ENCODE measurements at places on chromosomes 1 and 21. TPM values are rescaled to one million over a fixed set of nuclear protein-coding genes. Genes with fewer than 3 reads are reported as not detected.

DNA sequence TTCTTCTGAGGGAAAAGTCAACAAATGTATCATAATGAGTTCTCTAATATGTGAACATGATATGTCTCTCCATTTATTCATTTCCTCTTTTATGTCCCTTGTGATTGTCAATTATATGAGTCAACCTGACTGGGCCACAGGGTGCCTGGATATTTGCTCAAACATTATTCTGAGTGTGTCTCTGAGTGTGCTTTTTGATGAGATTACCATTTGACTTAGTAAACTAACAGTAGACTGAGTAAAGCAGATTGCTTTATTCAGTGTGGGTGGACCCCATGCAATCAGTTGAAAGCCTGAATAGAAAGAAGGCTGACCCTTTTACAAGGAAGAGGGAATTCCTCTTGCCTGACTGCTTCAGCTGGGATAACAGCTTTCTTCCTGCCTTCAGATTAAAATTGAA, 142.6 kb downstream of the SLC35F3 start:
- no peak for DNase-seq

- no peak for DNase-seq
Measured at GRCh38 chr1:81205956-81206355, 594.8 kb upstream of the ADGRL2 start.

DNA sequence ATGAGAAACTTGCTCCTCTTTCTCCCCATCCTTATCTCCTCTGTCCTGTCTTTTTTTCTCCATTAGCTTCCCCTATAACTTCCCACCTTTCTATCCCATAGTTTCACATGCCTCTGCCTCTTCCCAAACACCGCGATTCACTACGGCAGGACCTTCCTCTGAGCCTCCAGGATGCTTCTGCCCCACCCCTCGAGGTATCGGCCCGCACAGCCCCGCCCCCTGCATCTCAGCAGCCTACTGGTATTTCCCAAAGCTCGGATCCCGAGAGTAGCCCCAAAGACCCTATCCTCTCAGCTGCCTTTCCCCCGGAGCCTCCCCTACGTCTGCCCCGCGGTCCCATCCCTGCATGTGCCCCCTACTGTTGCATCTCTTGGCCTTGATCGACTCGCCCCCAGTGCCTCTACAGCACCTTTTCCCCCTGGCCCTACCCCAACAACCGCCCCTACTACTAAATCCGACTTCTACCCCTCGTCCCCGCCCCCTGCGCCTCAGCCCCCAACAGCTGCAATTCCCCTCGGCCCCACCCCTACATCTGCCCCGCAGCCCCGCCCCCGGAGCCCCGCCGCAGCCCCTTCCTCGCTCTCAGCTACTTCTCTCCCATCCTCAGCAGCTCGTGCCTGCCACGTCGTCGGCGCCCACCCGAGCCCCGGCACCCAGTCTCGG, 512 bp downstream of the PIAS3 start:
- peak; percentile 73 for DNase-seq

DNA sequence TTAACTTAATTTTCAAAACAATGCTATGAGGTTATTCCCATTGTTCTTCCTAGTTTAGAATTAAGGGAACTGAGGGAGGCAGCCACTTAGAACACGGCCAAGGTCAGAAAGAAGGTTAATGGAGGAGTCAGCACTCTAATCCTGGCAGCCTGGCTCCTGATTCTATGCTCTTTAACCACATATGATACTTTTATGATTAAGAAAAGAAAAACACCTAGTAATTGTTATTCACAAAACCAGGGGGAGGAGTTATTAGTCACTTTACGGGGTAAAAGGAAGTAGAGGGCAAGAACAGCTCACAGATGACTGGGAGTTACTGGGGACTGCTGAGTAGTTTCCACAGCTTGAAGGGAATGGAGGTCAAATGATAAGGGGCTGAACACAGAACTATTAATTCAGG, 38.6 kb downstream of the GADD45A start:
- no peak for DNase-seq

- no peak for DNase-seq
Measured at GRCh38 chr1:175479521-175480342, 263.7 kb downstream of the TNR start.

DNA sequence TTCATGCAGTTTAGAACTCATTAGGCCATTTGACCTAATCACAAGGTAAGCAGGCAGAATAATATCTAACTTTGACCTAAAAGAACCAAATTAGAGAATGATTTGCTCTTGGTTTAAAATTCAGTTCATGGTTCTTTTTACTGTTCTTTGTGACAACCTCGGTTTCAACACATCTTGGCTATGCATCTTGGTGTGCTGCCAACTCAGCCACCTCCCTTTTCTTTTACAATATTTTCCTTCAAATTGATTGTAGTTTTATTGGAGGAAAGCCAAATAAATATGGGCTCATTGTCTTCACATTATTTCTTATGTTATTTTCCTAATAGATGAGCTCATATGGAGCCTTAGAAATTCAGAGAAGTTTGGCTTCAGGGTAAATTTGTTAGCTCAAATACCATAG, 338.3 kb downstream of the SIPA1L2 start:
- no peak for DNase-seq

- no peak for DNase-seq
Measured at GRCh38 chr1:75170981-75171380, 36.8 kb downstream of the LHX8 start.

DNA sequence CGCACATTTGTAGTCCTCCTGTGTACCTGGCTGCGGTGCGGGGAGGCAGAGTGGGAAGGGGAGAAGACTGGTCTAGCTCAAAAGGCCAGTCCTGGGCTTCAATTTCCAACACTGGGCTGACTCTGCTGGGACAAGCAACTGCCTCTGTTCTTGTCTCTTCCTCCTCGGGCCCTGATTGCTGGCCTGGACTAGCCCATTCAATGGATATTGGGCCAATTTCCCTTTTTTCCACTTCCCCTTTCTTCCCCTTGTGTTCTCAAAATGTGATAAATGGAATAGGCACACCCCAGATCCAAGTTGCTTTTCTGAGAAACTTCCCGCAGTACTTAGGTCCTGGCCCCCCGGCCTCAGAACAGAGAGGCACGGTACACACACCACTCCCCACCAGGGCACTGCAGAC, 48.2 kb downstream of the SPSB1 start:
- no peak for DNase-seq

GRCh38 chr1:220113136-220113695, 19.3 kb downstream of the IARS2 start:
- DNase-seq: no peak

HDAC1 gene
- total RNA-seq: 68.9 TPM

RHOU gene
- total RNA-seq: 22.9 TPM

LCE1E gene
- total RNA-seq: not detected

OR2T11 gene
- not detected for total RNA-seq

HIVEP3 gene
- 11.6 TPM for total RNA-seq

Measured in lower lobe of right lung (tissue), 2 donors.